Stimulated activated CD4-positive, alpha-beta T cell treated with anti-CD3 and anti-CD28 coated beads, Interleukin-1b, Interleukin-23, amount 100 ng/mL, for 48 hours (primary cell): ENCODE measurements at places on chromosomes 4 and X.
A peak's percentile ranks its signal among the peaks of the same experiment; 100 is the strongest.

DNA sequence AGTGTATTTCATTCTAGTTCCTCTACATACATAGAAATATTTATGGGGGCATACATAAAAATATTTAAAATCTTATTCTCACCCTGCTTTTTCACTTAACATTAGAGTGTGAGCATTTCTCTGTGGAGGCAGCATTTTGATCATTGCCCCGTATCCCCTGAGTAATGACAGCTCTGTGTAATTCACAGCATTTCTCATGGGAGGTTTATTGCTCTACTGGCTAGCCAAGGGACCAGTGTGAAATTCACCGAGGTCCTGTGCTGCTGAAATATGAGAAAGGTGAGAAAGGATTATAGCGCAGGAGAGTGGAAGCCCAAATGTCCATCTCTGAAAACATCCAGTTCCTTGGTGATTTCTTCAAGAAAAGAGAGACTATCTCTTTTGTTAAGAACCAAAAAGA is 22.9 kb downstream of the PDGFC start:
- DNase-seq = no peak

DNA sequence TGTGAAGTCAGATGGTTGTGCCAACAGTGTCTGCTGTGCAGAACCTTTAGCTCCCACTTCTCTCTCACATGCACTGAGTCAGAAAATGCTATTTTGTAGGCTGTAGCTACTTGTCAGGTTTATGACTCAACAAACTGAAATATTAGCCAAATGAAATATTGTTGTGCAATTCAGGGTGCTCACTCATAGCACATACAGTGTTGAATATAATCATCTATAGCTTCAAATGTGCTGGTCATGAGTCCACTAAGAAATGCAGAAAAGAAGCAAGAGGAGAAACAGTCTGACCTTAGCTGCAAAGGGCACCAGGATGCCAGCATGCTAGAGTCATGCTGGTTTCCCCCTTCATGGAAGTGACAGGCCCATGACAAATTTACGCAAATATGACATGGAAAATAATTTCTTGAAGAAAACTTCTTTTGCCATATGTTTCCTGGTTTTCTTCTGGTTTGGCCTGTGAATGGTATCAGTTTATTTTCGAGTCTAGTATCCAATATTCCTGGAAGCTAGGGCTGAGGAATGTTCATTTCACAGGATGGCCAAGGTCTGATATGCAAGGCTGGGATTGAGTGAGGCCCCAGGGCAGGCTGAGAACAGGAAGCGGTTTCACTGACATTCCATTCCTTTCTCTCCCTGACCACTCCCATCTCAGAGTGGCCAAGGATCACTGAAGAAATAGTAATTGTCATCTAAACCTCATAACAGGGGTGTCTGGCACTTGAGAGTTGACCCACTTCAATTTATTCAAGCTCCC is 10.3 kb upstream of the CXCL2 start:
- DNase-seq = no peak

DNA sequence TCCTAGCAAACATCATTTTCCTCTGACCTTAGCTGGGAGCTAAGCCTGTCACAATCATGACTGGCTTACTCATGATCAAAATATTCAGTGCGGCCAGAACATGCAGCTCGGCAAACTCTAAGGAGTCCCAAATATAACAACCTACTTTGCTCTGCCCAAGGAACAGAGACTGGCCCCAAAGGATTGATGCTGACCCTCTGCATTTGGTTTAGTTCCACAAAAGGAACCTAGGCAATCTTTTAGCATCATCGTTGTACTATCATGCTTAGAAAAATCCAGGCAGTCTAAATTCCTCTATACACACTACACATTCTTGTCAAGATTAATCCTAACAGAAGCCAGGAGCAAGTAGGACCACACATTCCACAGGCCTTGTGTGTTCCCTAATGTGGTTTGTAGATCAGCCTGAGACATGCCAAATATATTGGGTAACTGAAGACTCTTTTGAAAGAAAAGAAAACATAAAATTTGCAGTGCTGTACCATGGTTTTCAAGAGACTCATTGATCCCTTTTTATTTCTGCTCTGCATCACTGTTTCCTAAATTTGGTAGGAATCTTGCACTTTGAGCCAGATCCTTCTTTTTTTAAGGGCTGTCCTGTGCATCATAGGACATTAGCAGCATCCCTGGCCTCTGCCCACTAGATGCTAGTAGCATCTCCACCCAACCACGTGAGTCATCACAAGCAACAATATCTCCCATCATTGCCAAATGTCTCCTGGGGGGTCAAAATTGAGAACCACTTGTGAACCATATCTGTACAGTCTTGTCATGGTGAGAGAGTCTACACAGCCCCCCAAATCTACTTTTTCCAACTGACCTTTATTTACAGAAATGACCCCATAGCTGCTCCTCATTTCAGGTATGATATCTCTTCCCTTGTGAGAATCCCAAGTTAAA is 17.6 kb upstream of the CC2D2A start:
- DNase-seq = no peak

GRCh38 chr4:101555341-101555880 is 208.1 kb upstream of the PPP3CA start:
- no peak for DNase-seq

DNA sequence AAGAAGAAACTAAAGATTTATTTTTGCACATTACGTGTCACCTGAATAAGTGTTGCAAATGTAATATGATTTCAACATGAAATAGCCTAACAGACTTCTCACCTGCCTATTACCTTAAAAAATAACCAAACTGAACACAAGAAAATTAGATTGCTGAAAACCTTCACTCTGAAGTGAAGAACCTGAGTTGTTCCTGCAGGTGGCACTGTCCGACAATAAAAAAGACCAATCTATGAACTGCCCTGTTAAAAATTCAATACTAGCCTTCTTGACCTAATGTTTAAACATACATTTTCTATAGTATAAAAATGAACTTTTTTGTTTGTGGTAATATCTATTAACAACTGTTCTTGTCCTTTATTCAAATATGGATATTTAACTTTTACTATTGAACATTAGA is 69.2 kb upstream of the PNPLA4 start:
- peak; percentile 1 for DNase-seq

- DNase-seq = no peak
Observed at GRCh38 chrX:21764008-21764407, 6.1 kb upstream of the SMPX start.

- DNase-seq = no peak
Observed at GRCh38 chr4:152460488-152460887, 75.4 kb downstream of the FBXW7 start.

- DNase-seq = no peak
Observed at GRCh38 chr4:140157341-140157740, 3.4 kb upstream of the MAML3 start.

DNA sequence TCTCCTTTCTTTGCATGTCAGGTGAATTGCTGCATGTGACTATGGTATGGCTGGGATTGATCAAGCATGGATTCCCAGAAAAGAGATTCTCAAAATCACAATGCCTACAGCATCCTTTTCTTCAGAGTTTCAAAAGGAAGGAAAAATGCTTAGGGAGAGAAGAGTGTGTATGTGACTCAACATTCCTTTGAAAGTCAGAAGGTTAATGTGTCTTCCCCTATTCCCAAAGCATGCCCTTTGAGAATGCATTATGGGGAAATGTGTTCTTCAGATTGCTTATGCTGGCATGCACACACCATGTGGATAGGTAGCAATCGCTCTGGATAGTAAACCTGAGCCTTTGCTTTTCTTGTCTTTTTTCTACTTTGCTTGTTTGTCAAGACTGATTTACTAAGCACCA is 78.5 kb downstream of the ELOVL6 start:
- DNase-seq = no peak

- no peak for DNase-seq
Observed at GRCh38 chrX:42975906-42976305, 197.9 kb upstream of the PPP1R2C start.

- no peak for DNase-seq
Observed at GRCh38 chrX:87702795-87703194, 185.2 kb downstream of the KLHL4 start.

DNA sequence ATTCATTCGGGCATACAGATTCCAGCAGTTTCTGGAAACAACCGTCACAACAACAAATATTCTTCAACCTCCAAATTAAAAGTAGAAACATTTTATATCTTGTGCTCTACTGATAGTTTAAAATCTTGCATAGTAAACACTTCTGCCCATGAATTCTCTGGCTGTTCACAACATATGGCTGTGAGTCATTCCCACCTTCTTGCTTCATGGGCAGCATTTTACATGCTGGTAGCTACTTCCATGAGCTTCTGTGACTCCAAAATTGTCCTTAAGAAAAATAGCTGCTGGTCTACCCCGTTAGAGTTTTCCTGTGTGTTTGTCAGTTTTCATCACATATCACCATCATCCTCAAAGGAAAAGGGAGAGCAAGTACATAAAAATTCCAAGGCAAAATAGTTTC is 22.7 kb downstream of the PNPLA4 start:
- DNase-seq = no peak

- DNase-seq = no peak
Observed at GRCh38 chrX:18210470-18210869, 10.2 kb downstream of the BEND2 start.

DNA sequence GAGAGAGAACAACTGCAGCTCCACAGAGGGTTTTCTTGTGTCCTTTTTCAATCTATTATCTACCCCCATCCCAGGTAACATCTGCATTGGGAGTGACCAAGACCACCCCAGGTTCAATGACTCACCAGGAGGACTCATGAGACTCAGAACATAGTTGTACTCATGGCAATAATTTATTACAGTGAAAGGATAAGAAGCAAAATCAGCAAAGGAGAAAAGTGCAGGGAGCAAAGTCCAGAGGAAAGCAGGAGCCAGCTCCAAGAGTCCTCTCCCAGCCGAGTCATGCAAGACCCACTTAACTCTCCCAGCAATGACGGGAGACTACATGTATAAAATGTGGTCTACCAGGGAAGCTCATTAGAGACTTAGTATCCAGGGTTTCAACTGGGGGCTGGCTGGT is 129.5 kb upstream of the RBPJ start:
- no peak for DNase-seq

DNA sequence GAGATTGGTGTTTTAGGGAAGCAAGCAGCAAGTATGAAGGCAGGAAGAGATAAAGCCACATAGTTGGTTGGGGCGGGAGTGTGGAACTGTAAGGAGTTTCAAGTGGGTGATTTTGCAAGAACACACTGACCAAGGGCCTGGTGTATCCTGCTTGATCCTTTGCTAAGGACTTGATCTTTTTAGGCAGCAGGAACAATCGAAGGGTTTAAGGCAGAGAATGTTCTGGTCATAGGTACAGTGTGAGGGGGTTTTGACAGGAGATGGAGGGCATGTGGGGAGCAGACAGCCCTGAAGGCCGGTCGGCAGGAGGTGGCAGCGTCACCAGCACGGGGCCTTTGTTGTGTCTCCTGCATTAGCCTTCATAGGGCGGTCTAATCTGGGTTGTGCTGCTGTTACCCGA is 54.7 kb downstream of the FAM193A start:
- no peak for DNase-seq

GRCh38 chr4:171891038-171891437 is 77.8 kb downstream of the GALNTL6 start:
- no peak for DNase-seq

DNA sequence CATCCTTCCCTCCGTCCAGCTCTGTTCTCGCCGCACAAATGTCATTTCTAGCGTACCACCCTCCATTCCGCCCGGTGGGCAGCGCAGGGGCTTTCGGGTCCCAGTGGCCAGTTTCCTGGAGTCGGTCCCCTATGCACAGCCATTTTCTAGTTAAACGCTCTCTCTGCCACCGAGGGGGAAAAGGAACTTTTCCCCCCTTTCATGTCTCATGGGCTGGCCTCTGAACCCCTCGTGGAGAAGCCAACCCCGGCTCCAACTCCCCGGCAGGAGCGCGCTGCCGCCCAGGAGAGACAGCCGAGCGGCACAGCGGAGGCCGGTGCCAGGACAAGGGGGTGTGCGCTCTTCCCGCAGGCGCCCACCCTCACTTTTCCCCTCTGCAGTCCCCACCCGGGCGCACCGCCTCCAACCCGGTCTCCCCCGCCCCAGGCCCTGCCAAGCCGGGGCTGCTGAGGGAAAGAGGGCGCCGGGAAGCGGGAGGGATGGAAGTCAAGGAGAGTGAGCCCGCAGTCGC is 662 bp downstream of the APBB2 start:
- DNase-seq = no peak

DNA sequence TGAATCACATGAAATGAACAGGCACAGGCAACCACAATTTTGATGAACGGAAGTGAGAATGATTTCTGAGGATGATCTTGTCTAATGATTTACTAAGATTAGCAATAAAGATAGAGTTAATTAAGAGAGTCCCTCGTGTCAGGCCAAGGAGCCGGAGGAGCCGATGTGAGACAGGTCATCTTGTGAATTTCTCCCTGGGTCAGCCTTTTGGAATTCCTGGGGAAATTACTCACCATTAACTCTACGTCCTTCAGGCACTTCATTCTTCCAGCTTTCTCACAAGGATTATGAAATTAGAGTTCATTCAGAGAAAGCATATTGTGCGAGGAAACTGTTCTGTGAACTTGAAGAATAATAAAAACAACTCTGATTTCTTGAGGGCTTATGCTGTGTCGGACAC is 86.7 kb downstream of the PSAPL1 start:
- DNase-seq = no peak
